ENCODE measurements at places on chromosomes 4 and X.

- no peak for DNase-seq
These were observed 218.4 kb downstream of the ARHGAP10 start for GRCh38 chr4:147950261-147950660.

GRCh38 chr4:15457406-15458201, 12.1 kb upstream of the CC2D2A start:
- DNase-seq, result no peak

GRCh38 chrX:151161690-151162089, 14.7 kb upstream of the GPR50 start:
- no peak for DNase-seq

DNA sequence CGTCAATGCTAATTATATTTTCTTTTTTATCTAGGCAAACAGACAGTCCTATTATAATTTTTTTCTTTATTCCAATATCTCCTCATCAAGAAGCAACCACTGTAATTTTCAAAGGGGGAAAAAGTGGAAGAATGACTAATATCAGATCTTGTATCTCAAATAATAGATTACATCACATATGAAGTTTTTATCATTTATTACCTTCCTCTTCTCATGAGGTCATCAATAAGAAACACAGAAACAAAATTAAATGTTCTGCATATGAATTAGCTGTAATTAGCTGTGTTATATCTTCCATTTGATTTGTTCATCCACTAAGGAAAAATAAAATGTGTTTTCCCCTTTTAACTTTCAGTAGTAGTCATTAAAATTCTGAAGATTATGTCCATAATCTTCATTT, 14.3 kb downstream of the PRSS12 start:
- no peak for DNase-seq

- no peak for DNase-seq
These were observed 137.4 kb downstream of the PDLIM5 start for GRCh38 chr4:94588896-94589693.

DNA sequence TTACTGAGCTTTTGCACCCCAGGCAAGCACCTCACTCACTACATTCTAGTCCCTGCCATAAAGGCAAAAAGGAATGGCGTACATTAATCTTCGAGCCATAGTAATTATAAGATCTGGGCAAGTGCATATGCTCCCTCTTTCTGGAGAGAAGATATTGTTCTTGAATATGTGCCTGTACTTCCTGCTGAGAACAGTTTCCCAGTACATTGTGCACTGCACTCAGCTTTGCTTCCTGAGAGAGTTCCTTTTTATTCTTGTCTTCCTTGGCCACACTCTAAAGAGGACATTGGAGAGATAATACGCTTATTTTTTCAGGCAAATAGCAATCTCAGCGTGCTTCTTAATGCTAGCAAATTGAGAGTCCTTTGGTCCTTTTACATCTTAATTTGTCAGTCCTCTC, 909.0 kb upstream of the PCDH10 start:
- no peak for DNase-seq

- no peak for DNase-seq
These were observed 18.2 kb downstream of the PTTG2 start for GRCh38 chr4:37978248-37978924.

DNA sequence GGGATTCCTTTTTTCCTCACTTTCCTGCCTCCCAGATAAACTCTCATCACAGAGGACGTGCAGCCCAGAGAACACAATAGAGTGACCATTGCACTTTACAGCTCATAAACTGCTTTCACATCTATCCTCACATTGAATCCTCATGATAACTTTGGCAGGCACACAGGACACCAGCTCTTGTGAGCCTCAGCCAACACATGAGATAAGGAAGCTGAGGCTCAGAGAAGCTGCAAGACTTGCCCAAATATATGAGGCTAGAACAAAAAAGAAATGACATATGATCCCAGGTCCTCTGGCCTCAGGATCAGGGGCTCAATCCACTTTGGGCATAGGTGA, 85.0 kb upstream of the CPEB2 start:
- no peak for DNase-seq

DNA sequence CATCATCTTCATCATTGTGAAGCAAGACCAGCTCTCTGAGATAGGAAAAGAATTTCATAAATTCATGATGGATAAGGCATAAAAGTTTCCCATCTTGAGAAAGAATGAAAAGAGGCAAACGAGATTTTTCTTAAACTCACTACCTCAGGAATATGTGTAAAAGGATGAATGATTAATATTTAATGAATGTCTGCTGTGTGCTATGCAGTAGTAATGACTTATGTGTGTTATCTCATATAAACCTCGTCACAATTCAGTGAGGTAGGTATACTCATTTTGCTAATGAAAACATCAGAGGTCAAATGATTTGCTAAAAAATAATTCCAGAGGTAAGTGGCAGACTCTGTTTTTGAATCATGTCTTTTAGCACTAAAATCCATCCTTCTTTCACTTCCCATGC, 42.6 kb upstream of the GYPA start:
- no peak for DNase-seq

GRCh38 chr4:106264331-106264728, 51.7 kb downstream of the TBCK start:
- DNase-seq, result no peak

- DNase-seq, result no peak
These were observed 247.4 kb upstream of the GIMD1 start for GRCh38 chr4:106615961-106616360.

- no peak for DNase-seq
These were observed 124.3 kb upstream of the DIPK2B start for GRCh38 chrX:45324941-45325340.

- peak; percentile 40 for DNase-seq
These were observed 2.3 kb downstream of the PLAC8 start for GRCh38 chr4:83112231-83112630.

- DNase-seq, result no peak
These were observed 83.9 kb upstream of the RAI2 start for GRCh38 chrX:17944833-17945497.

GRCh38 chrX:318739-319578, at the start of gene GTPBP6:
Gene GTPBP6 (minus strand): TSS chrX:318796. CDS start chrX:318787, 9 bp downstream.
- peak; percentile 98 for DNase-seq

DNA sequence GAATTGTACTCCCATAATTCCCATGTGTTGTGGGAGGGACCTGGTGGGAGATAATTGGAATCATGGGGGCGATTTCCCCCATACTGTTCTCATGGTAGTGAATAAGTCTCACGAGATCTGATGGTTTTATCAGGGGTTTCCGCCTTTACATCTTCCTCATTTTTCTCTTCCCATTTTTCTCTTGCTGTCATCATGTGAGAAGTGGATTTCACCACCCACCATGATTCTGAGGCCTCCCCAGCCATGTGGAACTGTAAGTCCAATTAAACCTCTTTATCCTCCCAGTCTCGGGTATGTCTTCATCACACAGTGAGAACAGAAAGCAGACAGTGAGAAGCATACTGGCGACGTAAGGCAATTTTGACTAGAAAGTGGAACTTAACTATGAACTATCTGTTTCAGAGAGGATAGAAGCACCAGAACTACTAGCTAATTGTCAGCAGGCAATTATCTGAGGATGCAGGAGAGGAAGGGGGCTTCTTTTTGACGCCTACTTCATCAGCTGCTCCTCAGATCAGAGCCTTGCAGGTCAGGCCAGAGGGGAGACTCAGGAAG, 8.5 kb upstream of the GPR50 start:
- DNase-seq, result no peak

- DNase-seq, result no peak
These were observed 6.1 kb downstream of the EPGN start for GRCh38 chr4:74314329-74314728.

DNA sequence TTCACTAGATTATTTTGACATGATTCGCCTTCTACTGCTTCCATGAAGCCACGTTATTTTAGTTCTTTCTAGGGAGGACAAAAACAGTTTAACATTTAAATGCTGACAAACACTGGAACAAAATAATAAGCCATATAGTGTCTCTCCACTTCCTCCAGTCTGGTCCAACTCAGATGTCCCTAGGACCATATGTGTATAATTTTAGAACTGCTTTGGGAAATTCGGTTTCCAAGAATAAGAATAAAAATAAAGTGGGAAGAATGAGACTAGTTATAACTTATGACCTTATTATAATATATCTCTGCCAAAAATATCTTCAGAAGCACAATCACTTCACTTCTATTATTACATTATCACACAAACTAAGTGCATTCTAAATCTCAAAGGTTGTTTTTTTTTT, 164.4 kb upstream of the POF1B start:
- no peak for DNase-seq

DNA sequence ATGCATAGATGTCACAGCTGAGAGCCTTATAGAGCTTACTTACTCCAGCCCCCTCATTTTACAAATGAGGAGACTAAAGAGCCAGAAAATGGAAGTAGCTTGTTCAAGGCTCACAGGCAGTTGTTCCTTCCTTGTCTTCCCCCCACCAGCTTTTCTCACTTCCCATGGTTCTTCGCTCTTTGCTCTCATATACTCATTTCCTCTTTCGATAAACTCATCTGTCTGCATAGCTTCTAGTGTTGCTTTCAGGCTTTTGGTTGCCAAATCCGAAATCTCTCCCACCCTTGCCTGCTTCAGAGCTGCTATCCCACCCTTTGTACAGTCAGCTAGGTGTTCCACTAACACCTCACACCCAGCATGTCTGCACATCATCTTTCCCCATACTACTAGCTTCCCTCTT, 25.0 kb upstream of the GJB1 start:
- DNase-seq, result peak; percentile 34

DNA sequence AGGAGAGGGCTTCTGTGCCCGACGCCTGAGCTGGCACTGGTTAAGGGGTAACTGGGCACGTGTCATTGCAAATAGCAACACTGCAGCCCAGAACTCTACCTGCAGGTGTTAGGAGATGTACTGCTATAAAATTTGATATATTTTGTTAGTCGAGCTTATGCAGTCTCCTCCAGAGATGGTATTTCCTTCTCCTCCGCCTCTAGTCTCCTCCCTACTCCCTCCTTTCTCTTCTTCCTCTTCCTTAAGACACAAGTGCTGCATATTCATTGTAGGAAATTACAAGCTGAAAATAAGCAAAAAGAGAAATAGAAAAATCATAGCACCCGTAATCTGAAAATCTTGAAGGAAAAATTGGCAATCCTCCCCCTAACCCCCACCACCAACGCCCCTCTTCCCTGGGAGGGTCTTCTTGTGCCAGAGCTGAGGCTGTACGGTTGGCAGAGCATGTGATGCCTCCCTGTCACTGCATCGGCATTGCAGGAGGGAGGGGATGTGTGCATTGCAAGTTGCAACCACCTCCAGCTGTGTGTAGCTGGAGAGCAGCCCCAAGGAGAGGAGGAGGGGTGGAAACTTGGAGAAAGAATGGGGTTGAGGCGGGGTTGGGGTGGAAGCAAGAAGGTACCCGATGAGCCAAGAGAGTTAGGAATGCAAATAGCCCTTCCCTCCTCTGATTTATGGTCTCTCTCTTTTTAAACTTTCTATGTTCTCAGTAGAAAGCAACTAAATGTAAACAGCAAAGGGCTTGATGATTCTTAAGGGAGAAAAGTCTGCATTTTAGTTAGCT, 48.3 kb upstream of the MND1 start:
- no peak for DNase-seq

GRCh38 chr4:90127223-90127705, at the start of gene CCSER1:
Gene CCSER1 (plus strand): TSS chr4:90127394.
- DNase-seq, result peak; percentile 48

GRCh38 chr4:8215001-8215427, 15.9 kb downstream of the SH3TC1 start:
- no peak for DNase-seq

DNA sequence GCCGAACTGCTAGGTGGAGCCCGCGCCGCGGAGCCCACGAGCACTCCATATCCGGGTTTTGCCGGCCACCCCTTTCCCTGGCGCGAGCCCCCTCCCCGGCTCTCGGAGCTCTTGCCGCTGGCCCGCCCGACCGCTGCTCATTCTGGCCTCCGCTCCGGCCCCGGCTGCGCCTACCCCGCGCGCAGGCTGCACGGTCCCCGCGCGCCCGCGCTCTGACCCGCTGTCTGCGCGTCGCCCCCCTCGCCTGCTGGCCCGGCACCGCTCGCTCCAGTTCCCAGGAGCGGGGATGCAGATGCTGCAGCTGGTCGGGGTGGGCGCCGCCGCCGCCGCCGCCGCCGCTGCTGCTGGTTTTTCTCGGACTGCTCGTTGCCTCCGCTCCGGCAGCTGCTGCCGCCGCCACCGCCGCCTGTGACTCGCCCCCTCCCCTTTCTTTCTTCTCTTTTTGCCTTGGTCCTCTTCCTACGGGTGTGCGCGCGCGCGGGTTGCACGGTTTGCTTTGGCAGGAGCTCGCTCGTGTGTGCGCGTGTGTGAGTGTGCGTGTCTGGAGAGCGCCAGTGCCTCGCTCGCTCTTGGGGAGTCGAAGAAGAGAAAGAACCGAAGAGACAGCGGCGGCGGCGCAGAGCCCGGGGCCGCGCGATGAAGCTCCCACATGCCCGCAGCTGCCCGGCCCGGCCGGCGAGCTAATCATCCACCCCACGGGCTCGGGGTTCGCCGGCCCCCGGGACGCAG, at the start of gene ADGRL3:
Gene ADGRL3 (plus strand): TSS at position 140 of the 729 bp plus-strand sequence.
- DNase-seq, result no peak

DNA sequence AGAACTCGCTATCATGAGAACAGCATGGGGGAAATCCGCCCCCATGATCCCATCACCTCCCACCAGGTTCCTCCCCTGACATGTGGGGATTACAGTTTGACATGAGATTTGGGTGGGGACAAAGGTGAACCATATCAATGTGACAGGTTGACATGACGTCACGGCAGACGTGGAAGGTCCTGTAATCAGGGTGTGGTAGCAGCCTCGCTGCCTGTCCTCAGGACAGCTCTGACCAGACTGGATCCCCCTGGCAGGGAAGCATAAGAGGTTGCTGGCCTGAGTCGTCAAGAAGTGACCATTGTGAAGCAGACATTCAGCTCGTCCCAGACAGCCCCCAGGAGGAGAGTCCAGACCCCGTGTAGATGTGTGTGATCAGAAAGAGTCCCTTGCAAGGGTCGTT, 104.6 kb downstream of the TNIP2 start:
- DNase-seq, result no peak

DNA sequence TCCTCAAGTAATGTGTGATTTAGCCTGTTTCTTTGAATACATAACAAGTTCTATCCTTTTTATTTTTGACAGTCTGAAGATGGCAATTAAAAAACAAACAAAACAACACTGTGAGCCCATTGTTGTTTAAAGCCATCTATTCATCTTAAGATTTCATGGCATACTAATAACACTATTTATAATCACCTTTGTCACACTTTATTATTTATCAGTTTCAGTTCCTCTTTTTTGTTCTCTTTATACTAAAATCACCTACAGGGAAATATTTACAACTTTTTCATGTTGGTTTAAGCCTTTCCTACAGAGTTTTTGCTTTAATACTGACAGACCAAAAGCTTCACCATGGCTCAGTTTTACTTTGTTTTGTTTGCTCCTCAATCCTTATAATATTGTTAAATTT, 247.4 kb upstream of the CTSO start:
- DNase-seq, result no peak

- DNase-seq, result no peak
These were observed 20.2 kb upstream of the UCHL1 start for GRCh38 chr4:41236508-41236907.

DNA sequence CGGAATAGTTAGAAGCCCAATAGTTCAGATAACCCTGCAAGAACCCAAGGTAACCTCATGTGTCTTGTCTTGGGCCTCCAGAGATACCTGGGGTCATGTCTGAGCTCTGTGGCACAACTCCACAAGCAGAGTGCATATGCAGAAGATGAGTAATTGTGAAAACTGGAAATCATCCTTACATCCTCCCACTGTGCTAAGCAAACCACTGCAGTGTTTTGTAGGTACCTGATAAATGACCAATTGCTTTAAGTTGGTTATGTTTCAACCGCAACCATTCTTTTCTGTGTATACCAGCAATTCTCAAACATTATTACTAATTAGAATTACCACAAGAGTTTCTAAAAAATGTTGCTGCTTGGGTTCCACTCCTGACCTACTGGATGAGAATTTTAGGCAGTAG, 73.2 kb downstream of the CBLL2 start:
- DNase-seq, result no peak

GRCh38 chrX:809081-809480, 178.5 kb downstream of the SHOX start:
- DNase-seq, result no peak
